ENCODE measurements at places on chromosomes 16 and 17.
A peak's percentile ranks its signal among the peaks of the same experiment; 100 is the strongest.

DNA sequence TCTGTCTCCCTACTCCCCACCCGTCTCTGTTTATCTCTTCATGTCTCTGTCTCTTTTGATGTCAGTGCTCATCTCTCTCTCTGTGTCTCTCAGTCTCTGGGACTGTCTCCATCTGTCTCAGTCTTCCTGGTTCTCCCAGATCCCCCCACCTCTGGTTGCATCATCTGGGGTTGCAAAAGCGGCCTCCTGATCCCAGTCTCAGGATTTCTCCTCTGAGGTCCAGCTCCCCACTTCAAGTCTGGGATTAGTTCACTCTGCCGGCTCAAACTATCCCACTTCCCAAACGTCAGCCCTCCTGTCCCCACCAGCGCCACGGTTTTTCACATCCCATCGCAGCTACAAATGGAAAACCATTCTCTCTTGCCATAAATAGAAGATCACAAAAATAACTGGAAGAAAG, 9.0 kb downstream of the TEKT5 start:
- no peak for DNase-seq

GRCh38 chr16:280552-280951, at the start of gene ARHGDIG:
Gene ARHGDIG (plus strand): TSS chr16:280591. CDS start chr16:280681, 90 bp downstream.
- DNase-seq: no peak

DNA sequence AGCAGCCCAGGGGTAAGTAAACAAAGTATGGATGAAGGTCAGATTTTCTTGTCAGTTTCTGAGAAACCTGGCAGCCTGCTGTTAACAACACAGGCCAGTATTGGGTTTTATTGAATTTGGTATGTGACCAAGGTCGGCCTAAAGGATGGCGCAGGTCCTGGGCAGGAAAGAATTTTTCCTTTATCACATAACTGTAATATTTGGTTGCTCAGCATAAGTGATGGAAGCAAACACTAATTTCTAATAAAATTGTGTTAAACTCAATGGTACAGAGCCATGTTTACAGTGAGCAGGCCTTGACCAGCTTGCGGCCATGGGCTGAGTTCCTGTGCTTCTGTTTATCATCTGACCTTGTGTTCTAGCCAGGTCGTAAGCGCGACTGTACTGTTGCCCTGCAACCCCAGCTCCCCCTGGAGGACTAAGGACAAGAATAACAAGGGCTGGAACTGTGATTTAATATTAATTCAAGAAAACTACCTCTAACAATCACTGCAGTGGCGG, 10.5 kb downstream of the POLDIP2 start:
- DNase-seq: no peak

GRCh38 chr16:83158320-83158957, 531.7 kb downstream of the CDH13 start:
- no peak for DNase-seq

DNA sequence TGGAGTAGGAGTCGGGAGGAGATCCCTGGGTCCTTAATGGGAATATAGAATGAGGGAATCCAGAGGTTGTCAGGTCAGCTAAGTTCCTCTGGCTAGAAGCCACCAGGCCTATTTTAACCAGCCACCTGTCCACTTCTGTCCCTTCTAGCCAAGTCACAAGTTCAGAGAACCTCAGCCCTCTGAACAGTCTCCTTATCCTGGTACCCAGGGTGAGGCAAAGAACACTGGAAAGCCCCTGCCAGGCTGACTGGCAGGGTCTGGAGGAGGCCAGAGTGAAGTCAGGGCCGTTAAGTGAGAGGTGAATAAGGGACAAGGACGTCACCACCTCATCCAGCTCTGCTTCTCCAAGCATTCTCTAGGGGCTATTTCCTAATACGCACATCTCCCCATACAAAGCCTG, 2.7 kb downstream of the CTDNEP1 start:
- no peak for DNase-seq

- DNase-seq: peak; percentile 40
These were observed 1.2 kb downstream of the ATP6V0A1 start for GRCh38 chr17:42459801-42460281.

GRCh38 chr16:678858-679813, 1.1 kb upstream of the STUB1 start:
- no peak for DNase-seq

DNA sequence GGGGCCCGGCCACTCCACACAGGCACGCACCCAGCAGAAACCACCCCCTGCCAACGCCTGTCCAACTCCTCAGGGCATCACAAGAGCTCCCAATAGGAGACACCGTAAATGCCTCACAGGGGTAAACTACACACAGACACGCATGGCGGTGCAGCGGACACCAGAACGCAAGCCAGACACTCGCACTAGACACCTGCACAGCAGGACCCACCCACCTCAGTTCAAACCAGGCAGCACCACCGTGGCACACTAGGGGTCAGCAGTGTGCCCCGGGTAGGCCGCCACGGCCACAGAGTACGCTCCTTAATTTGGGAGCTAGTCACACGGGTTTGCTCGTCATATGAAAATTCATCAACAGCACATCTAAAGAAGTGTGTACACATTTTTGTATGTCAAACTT, 3.4 kb downstream of the SLC38A10 start:
- peak; percentile 85 for DNase-seq

GRCh38 chr16:52384378-52384777, 162.6 kb downstream of the TOX3 start:
- no peak for DNase-seq

DNA sequence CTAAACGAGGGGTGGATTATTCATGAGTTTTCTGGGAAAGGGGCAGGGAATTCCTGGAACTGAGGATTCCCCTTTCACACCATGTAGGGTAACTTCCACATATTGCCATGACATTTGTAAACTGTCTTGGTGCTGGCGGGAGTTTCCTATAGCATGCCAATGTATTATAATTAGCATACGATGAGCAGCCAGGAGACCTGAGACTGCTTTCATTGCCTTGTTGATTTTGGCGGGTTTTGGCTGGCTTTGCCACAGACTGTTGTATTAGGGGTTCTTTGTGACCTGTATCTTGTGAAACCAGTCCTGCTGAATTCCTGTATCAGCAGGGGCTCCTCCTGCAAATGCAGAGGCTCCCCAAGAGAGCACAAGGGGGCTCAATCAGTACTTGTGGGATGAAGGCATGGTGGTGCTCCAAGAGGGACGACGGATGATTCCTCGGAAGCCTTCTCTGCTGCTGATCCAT, 104.4 kb upstream of the CACNG5 start:
- no peak for DNase-seq

DNA sequence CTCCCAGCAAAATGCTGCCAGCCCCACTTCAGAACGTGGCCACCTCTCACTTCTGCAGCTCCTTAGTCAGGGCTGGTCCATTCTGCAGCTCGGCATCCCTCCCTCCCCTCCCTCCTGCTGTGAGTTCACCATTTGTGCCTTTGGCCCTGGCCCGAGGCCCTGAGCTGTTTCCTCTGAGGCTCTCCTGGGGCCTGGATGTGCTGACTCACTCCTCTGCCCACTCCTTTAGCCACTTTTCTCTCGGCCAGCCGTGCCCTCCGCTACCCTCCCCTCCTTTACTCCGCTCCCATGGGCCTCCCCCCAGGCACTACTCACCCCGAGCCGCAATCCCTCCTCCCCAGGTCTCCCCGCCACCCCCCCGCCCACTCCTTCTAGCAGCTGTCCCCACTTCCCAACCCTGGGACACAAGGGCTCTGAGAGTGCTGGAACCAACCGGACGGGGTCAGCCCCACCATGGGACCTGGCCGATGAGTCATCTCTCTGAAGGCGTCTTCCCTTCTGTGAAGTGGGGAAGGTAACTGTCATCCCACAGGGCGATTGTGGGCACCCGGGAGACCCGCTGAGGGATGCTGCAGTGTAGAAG, 11.5 kb downstream of the KCNG4 start:
- DNase-seq: peak; percentile 89

DNA sequence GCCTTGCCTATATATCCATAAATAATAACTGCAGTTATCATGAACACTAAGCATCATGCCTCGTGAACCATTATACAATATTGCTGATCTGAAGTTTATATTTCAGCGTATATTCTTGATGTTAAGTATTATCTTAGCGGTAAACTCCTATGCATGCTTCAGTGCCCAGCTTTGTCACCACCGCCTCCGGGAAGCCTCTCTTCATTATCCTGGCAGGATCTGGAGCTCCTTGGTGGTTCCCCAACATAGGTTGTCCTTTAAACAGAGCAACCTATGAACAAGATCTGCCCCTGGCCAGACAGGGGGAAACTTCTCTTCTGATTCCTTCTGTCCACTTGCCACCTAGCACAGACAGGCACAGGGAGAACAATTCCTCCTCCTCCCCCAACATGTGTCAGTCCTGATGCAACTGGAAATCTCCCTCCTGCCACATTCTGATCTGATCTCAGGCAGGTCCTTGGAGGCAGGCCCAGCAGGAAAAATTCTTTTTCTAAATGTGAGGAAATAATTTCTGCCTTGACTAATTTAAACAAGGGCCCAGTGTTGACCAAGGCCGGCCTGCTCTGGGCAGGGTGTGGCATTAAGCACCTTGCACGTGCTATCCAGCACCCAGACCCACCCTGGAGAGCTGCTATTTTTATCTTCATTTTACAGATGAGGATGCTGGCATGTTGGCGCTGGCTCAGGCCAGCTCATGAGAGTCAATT, 22.4 kb downstream of the SPNS2 start:
- DNase-seq: no peak

DNA sequence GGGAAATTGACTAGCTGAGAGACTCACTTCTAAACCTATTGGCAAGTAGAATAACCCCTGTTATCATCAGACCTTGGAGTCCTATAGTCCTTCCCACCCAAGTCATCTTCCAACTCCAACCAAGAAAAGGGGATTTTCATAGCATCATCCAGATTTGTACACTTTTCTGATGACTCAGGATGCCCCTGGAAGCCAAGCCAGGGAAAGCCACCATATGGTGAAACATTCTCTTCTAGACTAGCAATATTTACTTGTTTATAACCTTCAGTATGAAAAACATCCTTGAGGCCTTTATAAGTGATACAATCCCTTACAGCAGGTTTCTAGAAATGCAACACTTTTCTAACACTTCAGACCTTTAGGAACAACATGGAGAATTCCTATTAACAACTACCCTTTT, 618.8 kb upstream of the CDH11 start:
- no peak for DNase-seq

- DNase-seq: no peak
These were observed 7.4 kb upstream of the CD300LD start for GRCh38 chr17:74599448-74599939.

DNA sequence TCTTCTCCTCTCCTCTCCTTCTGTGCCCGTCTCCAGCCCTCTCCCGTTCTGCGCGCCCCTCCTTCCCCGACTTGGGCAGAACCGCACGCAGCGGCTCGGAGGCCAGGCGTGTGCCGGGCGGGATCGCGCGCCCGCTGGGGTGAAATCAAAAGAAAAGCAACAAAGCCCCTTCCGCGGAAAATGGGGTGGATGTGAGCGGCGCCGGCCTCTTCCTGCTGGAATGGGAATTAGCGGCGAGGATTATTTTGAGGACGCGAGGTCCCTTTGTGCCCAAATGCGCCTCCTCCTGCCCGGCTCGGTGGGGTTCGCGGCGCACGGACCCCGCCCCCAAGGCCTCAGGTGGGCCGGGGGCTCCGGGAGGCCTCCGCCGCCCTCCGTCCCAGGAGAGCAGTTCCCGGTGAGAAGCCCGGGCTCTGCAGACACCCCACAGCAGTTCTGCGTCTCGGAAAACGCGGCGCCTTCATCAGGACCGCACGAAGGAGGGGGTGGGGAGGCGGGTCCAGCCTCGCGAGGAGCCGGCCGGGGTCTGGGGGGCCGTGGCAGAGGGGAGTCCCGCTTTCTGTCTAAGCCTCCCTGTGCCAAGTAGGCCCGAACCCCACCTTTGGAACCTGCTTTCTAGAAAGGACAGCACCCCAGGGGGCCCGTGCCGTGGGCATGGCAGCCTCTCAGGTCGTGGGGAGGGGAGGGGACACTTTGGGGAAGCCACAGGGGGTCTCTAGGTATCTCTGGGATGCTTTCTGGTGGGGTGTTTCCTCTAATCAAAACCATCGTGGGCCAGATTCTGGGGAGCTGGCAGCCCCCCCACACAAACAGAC, 91.0 kb upstream of the CBX4 start:
- DNase-seq: no peak

DNA sequence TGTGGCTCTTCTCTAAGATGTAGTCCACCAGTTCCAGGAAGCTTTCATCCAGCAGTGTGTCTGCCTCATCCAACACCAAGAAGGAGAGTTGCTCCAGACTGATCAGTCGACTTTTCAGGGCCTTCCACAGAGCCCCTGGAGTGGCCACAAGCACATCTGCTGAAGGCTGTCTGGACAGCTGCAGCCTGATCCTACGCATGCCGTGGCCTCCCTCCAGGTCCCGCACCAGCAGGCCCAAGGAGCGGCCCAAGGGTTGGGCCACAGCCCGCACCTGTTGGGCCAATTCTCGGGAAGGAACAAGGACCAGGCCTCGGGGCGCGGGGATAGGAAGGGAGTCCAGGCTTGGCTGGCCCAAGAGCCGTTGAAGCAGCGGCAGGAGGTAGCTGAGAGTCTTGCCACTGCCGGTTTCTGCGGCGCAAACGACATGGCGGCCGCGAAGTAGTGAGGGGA, 729 bp downstream of the DDX28 start:
- DNase-seq: no peak

Data from urothelium cell line (cell line).